SK-N-SH (cell line): ENCODE measurements at places on chromosomes 12 and 14. TPM values are rescaled to one million over a fixed set of nuclear protein-coding genes. Genes with fewer than 3 reads are reported as not detected.
A peak's percentile ranks its signal among the peaks of the same experiment; 100 is the strongest.

DNA sequence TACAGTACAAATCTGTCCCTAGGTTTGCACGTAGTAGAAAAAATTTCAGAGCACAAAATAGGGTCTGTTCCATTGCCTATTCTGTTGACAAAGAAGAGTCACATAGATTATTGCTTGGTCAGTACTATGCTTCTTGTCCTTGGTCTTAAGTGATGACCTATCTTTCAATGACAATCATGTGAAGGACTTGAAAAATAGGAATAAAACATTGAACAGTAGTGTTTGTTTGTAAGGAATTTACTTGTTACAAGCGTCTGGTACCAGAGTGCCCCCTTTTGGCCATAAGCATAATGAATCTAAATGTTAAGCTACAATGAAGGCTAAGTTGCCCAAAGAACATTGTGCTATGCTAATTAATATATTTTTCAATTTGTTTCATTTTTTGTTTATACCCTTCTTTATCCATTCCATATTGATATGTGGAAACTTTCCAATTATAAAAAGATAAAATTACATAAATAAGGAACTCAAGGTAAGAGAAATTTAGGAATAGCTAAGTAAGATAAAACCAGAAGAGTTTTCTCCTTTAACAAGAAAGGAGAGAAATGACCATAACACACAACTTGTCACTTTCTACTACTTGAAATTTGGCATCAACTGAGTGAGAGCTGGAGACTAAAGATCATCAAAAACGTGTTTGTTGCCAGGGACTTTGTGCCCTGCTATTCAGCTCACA, 204.7 kb downstream of the EPS8 start:
- DNase-seq: peak; percentile 5
- H3K4me1 ChIP-seq: no peaks in the 10 kb centered on the region
- H3K27ac ChIP-seq: no peak overlapping the region
- no peaks in the 10 kb centered on the region for H3K36me3 ChIP-seq

DNA sequence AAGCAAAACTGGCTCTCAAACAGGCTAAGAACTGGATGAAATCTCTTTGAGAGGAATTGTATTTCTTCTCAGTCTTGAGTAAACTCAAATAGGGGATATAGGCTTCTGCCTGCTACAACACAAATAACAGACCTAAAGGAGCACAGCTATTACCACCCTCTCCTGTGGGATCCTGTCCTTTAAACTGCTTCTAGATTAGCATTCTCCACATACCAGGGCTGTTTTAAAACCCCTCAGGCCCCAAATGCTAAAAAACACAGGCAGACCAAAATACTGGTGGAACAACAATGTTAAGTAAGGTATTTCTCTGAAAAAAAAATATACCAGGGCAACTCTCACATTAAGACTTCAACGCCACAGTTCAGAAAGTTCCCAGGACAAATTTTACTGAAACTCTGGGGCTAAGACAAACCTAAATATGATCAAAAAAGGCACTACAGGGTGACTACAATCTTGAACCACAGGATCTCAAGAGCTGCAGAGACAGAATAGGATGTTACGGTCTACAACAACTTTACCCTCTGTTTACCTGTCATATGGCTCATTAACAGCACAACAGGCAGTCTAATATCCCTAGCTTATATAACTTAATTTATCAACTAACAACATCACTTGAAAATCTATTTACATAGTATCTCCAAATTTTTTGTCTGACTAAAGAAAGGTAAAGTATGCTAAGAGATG, 7.2 kb downstream of the CPNE8 start:
- H3K36me3 ChIP-seq: no peaks in the 10 kb centered on the region
- no peaks in the 10 kb centered on the region for H3K27me3 ChIP-seq
- H3K4me3 ChIP-seq: no peak overlapping the region
- DNase-seq: no peak

DNA sequence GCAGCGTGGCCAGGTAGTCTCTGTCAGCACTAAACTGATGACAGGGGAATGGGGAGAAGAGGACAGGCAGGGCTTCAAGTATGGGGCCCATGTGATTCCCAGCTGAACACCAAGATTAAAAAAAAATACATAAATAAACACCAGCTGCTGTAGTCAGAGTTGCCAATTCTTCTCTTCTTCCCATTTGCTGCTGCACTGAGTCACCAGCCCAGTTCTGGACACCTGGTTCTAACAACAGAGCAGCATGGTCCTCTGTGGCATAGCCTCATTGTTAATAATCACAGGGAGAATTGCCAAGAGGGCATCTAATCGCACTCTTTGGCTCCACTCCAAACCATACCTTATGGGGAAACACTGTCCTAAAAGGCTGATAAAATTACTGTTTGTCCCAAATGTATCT, 15.1 kb downstream of the PPM1H start:
- no peak overlapping the region for H3K4me3 ChIP-seq
- H3K36me3 ChIP-seq: no peaks in the 10 kb centered on the region
- no peak for DNase-seq
- H3K27me3 ChIP-seq: peaks cover 28% of the 10 kb centered on the region

GRCh38 chr12:51320695-51321320, 3.2 kb downstream of the BIN2 start:
- peaks cover 2% of the 10 kb centered on the region; the same call in 1 of the 2 replicates for H3K4me1 ChIP-seq
- H3K36me3 ChIP-seq: no peaks in the 10 kb centered on the region
- peak; percentile 56 for DNase-seq
- H3K27ac ChIP-seq: no peak overlapping the region
- no peak overlapping the region for H3K4me3 ChIP-seq
- H3K27me3 ChIP-seq: no peaks in the 10 kb centered on the region

DNA sequence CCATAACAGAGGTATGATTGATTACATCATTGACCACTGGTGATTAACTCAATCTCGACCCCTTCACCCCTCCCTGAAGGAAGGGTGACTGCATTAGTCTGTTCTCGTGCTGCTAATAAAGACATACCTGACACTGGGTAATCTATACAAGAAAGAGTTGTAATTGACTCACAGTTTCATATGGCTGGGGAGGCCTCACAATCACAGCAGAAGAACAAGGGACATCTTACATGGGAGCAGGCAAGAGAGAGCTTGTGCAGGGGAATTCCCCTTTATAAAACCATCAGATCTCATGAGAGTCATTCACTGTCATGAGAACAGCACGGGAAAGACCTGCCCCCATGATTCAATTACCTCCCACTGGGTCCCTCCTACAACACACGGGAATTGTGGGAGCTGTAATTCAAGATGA, 55.9 kb upstream of the TMCC3 start:
- H3K4me3 ChIP-seq: no peak overlapping the region
- no peaks in the 10 kb centered on the region for H3K36me3 ChIP-seq
- no peak for DNase-seq
- no peaks in the 10 kb centered on the region for H3K27me3 ChIP-seq
- H3K27ac ChIP-seq: no peak overlapping the region
- no peaks in the 10 kb centered on the region for H3K4me1 ChIP-seq

- no peaks in the 10 kb centered on the region for H3K4me1 ChIP-seq
- DNase-seq: peak; percentile 5
- H3K4me3 ChIP-seq: no peak overlapping the region
- no peaks in the 10 kb centered on the region; the same call in 1 of the 2 replicates for H3K27me3 ChIP-seq
Observed at GRCh38 chr14:24062216-24062980, 9.0 kb upstream of the CPNE6 start.

PRPH gene
- polyA plus RNA-seq: 1.7 and 1.9 TPM in 2 replicates

COX8C gene
- not detected in 2 replicates for polyA plus RNA-seq
